ENCODE measurements at places on chromosomes 6 and 20.

GRCh38 chr6:135148889-135149288 lies 32.2 kb upstream of the MYB start:
- DNase-seq: no peak

DNA sequence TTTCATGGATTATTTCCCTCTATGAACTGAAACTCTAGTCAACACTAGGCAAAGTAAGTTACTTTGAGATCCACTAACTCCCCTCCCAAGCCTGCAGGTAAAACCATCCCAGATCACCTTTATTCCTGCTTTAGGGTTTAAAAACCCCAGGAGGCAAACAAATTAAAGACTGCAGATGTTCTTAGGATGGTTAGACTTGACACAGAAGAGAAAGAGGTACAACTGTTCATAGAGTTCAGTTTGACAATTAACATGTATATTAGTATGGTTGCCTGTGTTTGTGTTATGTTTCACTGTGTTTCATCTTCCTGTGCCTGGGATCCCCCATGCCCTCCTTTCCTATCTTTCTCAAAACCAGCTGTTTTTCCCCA lies 53.5 kb downstream of the RREB1 start:
- DNase-seq: no peak

DNA sequence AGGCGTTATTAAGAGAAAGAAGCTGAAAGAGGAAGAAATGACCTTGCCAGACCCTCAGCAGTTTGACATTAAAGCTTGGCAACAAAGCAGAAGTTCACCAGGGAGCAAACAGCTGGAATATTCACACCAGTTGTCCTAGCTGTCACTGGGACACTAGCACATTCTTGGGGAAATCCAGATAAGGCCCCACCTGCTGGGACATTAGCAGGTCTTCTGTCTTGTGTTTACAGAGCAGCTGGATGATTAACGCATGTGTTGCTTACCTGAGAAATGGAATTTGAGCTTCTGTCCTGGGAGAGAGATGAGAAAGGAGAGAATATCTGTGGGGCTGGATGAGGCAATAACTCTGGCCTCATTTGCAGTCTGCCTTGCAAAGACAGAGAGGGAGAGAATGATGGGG lies 137.6 kb upstream of the RIN2 start:
- DNase-seq: no peak

DNA sequence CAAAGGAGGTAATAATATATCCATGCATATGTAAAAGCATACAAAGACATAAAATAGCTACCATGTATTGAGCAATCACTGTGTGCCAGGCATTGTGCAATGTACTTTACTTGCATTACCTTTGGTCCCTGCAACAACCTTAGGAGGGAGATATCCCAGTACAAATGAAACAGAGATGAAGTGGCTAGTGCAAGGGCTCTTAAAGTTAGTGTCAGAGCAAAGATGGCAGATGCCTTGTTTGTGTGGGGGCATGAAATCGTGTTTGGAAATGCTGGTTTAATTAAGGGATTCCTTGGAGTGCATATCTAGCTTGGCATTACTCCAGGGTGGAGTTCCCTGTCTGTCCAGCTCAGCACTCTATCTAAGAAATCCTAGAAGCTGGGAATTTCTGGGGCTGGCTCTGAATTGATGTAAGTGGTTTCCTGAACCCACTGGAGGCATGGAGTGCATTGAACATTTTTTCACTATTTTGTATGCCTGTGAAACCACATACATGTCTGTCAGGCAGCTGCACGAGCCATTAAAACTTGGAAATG lies 9.8 kb downstream of the PAQR8 start:
- no peak for DNase-seq

GRCh38 chr6:16804546-16805242 lies 43.4 kb upstream of the ATXN1 start:
- no peak for DNase-seq

- no peak for DNase-seq
Observed at GRCh38 chr6:35183935-35184334, 29.8 kb upstream of the SCUBE3 start.

DNA sequence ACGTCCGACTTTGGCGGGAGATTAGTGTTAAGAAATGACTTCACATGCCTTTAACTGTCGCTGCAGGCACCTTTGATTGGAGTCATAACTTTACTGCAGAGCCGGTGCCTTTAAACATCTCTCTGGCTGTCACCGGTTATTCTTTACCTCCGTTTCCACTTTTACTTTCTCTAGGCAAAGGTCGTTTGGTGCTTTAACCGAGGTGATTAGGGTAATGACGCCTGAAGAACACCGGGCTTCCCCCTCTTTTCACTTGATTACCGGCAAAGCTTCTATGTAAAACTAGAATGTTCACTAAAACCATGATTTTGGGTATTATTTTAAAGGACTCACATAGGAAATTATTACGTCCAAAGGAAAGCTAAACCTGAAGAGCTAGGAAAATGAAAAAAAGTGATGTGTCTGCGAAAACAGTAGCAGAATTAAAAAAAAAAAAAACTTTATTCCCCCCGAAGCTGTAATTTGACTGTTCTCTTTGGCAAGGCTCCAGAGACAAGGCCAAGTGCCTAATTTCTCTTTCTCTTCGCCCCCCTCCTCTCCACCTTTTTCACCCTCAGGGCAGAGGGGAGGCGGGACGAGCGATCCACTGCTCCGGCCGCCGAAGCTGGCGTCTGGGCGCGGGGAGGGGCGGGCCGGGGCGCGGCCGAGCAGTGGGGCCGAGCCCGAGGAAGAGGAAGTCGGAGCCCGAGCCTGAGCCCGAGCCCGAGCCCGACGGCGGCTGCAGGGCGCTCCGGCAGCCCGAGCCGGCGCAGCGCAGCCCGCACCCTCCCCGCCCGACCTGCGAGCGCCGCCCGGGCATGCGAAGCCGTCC lies at the start of gene PLEKHG1:
TSS of gene PLEKHG1 (plus strand) at position 687 of the 811 bp plus-strand sequence. CDS start 133,797 bp downstream, outside the sequence.
- no peak for DNase-seq

DNA sequence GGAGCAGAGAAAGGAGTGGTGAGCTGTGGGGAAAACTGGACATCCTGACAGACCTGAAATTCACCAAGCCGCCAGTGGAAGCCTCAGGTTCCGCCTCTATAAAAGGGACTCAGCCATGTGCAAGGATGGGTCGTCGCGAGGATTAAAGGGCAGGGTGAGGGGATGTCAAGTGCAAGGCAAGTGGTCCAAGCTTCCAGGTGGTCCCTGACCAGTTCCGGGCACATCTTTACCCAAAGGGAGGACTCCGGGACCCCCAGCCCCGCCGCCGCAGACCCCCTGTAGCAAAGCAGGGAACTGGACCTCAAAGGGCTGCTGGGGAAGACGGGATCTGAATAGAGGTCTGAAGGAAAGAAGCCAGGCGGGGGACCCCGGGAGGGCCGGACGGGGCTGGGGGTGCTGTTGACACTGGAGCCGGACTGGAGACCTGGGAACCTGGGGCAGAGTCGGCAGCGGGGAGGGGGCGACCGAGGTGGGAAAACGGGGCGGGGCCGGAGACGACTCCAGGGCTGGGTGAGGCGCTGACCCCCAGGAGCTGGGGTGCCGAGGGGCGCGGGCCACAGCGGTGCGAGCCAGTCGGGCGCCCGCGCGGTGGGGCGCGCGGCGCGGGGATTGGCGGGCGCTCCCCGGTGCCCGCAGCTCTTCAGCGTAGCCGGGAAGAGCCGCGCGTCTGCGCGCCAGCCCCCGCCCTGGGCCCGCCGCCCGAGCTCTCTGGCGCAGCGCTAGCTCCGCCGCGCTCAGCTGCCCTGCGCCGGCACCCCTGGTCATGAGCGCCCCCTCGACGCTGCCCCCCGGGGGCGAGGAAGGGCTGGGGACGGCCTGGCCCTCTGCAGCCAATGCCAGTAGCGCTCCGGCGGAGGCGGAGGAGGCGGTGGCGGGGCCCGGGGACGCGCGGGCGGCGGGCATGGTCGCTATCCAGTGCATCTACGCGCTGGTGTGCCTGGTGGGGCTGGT lies at the start of gene SSTR4:
TSS of gene SSTR4 (plus strand) at position 592 of the 951 bp plus-strand sequence. CDS start at position 764, 172 bp downstream.
- no peak for DNase-seq

DNA sequence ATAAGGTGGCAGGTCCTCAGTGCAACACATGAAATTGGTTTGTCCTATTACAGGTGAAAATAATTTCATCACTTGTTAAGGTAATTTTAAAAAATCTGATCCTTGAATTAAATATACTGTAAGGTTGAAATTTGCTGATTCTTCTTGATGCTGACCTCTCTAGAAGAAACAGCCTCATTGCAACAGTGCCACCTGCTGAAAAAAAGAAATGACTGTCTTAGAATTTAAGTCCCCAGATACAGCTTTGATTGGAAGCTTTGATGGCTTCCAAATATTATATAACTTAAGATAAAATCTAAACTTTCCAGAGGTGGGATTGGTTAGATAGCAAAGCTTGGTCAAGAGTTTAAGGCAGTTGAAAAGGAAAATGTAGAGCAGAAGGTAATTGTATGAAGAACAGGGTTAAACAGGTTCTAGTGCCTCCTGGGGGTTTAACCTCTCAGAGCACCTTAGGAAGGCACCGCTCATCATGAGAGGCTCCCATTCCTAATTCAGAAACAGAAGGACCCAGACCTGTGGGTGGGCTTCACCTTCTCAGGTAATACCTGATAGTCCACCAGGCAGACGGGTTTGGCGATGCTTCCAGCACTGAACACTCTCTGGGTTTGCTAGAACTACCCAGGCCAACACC lies 401.0 kb downstream of the PAX1 start:
- no peak for DNase-seq

All from cortex of kidney (tissue), 1 donor.